ENCODE measurements at places on chromosomes 4 and X.

- no peak for DNase-seq
These were observed 5.5 kb upstream of the USP53 start for GRCh38 chr4:119207051-119207450.

- no peak for DNase-seq
These were observed 97.5 kb upstream of the CBR4 start for GRCh38 chr4:169107528-169107927.

GRCh38 chr4:29852537-29852936 is 867.6 kb upstream of the PCDH7 start:
- no peak for DNase-seq

GRCh38 chr4:56937262-56937661 is 29.6 kb downstream of the REST start:
- no peak for DNase-seq

DNA sequence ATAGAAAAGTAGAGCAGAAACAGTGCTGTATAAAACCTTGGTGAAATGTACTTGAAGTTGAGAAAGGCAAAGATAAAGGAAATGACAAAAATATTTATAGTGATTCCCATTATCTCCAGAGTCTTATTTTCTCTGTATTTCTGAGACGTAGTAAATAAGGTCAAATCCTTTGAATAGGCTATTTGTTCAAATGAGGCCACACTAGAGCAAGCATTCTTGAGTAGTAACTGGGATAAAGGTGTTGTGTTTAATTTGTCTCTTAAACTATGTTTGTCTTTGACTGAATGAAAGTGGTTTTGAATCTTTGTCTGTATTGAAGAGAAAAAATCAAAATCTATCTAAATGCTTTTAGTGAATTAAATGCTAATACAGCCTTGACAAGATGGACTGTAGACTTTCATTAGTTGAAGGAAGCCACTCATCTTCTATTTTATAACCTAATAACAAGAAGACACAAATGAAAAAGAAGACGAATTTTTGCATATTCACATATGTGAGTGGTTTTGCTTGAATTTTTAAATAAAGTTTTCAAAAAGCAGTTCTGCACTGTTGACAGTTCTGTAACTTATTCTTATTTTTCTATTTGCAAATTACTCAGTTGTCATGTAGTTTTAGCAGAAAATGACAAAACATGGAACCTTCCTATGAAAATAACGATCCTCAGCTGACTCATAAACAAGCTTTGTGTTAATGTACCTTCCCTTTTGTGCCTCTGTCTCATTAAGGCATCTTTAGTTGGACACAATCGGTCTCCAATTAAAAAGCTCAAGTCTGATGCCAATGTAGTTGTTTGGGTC is 94.8 kb upstream of the PCDH18 start:
- DNase-seq: no peak

DNA sequence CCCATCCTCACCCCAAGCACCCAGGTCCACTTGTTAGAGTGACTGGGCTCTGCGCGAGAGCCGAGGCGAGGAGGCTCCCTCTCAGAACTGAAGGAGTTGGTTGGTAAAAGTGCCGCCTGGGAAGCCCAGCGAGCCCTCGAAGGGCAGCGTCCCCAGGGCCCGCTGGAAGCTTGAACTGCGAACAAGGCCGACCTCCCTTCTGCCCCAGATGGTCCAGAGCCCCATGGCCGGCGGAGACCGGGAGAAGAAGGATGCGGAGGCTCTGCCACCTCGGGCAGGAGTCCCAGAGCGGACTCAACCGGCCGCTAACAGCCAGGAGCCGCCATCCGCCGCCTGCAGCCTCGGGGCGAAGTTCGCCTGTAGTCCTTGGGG is 116.3 kb upstream of the TEX13C start:
- no peak for DNase-seq

DNA sequence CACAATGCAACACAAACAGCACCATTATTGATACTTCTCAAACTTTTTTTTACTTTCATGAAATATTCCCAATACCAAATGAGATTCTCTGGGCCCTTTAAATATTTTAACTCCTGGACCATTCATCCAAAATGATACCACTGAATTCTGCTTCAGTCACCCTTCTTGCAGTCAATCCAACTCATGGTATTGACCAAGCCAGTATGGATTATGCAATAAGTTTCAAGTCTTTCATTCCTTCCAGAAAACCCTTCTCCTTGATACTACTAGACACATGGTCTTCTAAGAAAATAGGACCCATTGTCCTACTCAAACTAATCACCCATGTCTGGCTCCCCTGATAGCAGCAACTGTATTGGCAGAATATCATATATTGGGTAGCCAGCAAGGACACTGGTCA is 23.0 kb downstream of the ZNF721 start:
- no peak for DNase-seq

DNA sequence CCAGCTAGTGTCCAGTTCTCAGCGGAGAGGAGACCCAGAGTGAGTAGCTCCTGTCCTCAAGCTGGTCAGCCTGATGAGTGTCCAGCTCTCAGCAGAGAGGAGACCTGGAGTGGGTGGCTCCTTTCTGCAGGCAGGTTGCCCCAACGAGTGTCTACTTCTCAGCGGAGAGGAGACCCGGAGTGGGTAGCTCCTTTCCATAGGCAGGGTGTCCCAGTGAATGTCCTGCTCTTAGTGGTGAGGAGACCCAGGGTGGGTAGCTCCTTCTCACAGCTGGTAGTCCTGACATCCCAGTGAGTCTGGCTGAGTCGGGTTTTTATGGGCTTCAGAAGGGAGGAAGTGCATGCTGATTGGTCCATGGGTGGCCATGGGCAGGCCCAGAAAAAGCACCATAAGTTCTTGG is 55.7 kb upstream of the NUDT6 start:
- DNase-seq: no peak

DNA sequence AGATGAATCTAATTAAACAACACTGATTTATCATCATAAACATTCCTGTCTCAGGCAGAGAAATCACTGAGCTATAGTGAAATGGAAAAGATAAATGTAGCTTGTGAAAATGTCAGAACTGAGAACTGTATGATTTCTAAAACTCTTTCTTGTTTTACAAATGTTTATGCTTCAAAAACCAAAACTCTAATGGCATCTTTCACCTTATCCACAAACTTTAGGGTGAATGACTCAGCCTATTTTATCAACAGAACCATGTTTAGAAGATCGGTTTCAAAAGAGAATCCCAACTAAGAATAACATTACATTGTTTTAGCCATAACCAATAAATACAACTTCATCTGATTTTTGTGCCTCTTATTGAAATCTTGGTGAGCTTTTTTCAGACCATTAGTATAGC is 21.4 kb downstream of the NKX6-1 start:
- DNase-seq: no peak

GRCh38 chrX:107470198-107470597 is 20.7 kb downstream of the FRMPD3 start:
- DNase-seq: no peak

DNA sequence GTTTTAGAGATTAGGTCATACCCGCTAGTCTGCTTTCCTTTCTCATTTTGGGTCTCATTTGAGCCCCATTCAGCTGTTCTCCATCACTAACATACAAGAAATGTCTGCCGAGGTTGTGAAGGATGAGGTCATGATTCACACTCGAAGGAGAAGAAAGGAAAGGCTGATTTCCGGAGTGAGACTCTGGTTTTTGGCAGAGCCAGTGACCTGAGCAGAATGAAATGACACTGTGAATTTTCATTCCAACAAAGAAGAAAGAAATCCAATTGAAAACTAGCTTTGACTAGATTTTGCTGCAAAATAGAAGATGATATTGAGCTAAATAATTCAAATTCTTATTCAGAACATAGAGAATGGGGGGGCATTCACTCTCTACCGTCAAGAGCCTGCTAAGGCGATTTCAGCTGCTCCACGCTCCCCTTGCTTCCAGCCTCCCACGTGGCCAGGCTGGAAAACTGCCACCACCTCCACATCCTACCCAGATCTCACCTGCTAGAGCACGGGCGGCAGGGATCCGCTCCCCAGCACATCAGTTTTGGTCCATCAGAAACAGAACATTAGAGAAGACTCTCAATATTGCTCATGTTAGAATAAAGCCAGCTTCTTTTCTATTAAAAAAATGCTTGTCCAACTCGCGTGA is 39.0 kb downstream of the F11 start:
- no peak for DNase-seq

DNA sequence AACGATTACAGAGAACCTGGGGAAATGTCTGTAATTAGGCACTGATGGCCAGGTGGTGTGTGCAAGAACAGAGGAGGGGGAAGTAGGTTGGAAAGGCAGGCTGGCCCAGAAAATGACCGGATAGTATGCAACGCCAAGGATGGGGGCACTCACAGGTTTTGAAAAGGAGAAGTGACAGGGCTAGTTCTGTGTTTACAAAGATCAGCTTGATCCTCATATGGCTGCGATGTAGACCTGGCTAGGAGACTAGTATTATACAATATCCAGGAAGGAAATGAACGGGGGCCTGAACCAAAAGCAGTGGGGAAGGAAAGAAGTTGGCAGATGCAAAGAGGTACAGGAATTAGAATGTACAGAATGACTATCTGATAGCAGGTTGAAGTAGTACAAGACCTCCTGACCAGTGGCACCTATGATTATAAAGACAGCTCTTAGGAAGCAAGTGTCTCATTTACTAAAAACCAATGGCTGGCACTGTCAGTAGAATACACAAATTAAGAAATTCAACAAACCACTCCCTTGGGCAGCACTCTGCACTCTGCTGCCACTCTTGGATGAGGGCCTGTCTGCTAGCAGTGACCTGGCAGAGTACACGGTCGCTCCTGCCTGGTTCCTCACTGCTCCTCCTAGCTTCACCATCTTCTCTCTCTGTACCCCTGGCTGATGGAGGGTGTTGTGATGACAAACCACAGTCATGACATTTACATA is 14.1 kb downstream of the MFAP3L start:
- DNase-seq: no peak

GRCh38 chr4:82706349-82707000 is 92.1 kb downstream of the SCD5 start:
- DNase-seq: no peak

DNA sequence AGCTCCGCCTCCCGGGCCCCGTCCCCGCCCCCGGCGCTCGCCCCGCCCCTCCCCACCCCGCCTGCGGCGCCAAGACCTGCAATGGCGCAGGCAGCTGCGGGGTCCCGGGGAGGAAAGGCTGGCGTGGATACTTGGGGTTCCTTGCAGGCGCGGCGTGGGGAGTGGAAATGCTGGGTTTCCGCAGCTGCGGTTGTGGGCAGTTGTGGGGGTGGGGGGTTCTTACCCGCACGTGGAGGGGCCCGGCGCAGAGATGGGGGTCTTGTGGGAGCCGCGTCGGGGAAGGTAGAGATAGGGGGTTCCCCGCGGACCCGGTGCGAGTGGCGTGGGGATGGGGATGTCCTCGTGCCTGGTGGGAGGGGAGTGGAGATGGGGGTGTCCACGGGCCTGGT is 680 bp upstream of the ASMTL start:
- peak; percentile 60 for DNase-seq

- DNase-seq: no peak
These were observed 647 bp downstream of the OPHN1 start for GRCh38 chrX:68432648-68433047.

GRCh38 chr4:10180927-10181744 is 64.5 kb upstream of the WDR1 start:
- DNase-seq: peak; percentile 61

GRCh38 chrX:77603635-77604336 is 156.6 kb downstream of the FGF16 start:
- DNase-seq: no peak

DNA sequence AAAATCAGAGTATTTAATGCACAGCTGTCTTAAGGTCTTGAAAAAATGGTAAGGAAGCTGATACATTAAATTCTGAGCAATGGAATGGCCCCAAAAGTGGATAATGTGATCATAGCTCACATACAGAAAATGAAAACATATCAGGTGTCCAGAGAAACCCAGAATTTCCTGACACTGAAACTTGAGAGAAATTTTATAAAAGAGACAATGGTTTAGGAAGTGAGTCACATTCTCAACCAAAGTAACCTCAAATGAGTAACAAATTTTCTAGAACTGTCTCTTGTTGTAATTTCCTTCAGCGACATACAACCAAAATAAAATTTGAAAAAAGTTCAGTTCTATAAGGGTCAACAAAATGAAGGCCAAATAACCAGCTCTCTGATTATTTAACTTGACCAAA is 37.4 kb upstream of the PACRGL start:
- DNase-seq: no peak

DNA sequence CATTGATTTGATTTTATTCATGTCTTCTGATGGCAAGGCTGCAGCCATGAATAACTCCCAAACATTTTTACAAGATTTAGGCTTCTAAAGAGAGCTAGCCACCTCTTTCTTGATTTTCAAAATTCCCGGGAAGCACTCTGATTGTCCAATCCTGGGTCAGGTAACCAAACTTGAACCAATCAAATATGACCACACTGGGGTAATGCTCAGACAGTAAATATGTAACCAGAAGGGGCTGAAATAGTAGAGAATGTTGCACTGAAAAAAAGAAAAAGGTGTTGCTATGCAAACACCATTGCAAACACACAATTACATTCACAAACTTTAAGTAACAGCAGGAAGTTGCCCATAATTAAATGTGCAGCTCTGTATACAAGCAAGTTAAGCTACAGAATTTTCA is 112.9 kb upstream of the IQCM start:
- DNase-seq: no peak

DNA sequence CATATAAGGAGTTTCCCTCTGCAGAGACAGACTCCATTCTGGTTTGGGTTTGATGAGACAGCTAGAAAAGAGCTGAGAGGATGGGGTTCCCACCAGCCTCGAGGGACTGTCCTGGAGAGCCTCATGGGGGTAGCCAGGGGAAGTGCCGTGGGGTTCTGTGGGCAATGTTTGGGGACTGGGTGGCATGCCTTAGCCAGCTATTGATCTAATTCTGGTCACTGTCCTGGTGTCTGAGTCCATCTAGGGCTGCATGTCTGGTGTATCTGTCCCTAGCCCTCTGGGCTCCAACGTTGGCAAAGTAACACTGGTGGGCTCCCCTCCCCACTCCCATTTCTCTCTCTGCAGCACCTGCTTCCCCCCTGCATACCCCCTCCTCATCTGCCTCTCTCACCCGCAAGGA is 135.4 kb downstream of the SMIM20 start:
- DNase-seq: no peak

- DNase-seq: no peak
These were observed 84.9 kb downstream of the RAB28 start for GRCh38 chr4:13399257-13399656.
